ENCODE measurements at places on chromosomes 2 and 18.

GRCh38 chr18:57208047-57208446 lies 61.2 kb downstream of the BOD1L2 start:
- H3K4me3 ChIP-seq, result no peak overlapping the region
- H3K27ac ChIP-seq, result no peak overlapping the region
- DNase-seq, result no peak
- peaks cover 15% of the 10 kb centered on the region for H3K27me3 ChIP-seq

DNA sequence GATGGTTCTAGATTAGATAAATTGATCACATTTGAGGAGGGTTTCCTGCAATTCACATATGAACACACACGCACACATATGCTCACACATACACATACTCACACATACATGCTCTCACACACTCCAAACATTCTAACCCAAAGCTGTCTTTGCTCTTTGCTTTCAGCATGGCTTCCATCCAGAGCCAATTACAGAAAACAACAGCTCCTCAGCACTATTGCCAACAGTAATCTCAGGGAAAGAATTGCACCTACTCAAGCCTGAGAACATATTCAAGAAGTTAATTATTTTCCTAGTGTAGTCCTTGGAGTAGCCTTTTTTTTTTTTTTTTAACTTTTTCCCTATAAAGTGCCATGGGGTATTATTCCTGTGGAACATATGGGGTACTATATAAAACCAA lies 246.9 kb upstream of the PARD3B start:
- no peak overlapping the region for H3K4me3 ChIP-seq
- peaks cover 4% of the 10 kb centered on the region for H3K4me1 ChIP-seq
- no peak overlapping the region for H3K27ac ChIP-seq
- DNase-seq, result no peak
- no peaks in the 10 kb centered on the region for H3K27me3 ChIP-seq

GRCh38 chr2:120650022-120650644 lies 85.5 kb upstream of the GLI2 start:
- no peaks in the 10 kb centered on the region for H3K36me3 ChIP-seq
- no peak for DNase-seq
- H3K27me3 ChIP-seq, result peaks cover 17% of the 10 kb centered on the region

DNA sequence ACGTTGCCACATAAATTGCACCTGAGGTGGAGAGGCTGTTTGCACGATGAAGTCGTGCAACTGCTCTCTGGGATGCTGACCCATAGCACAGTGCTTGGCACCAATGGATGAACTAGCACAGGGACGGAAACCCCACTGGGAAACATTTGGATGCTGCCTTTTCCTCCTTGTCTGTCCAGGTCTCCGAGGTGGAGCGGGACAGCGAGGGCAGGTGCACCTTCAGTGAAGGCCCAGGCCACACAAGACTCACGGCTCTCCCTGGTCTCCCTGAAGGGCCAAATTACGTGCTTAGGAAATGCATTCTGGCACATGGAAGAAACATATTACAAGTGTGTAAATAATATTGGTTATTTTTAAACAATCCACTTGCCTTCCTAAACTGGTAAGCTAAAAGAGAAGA lies 70.3 kb downstream of the TPO start:
- no peak for DNase-seq
- no peak overlapping the region for H3K4me3 ChIP-seq
- no peaks in the 10 kb centered on the region for H3K36me3 ChIP-seq
- no peaks in the 10 kb centered on the region for H3K27me3 ChIP-seq
- H3K4me1 ChIP-seq, result no peaks in the 10 kb centered on the region
- H3K27ac ChIP-seq, result no peak overlapping the region

DNA sequence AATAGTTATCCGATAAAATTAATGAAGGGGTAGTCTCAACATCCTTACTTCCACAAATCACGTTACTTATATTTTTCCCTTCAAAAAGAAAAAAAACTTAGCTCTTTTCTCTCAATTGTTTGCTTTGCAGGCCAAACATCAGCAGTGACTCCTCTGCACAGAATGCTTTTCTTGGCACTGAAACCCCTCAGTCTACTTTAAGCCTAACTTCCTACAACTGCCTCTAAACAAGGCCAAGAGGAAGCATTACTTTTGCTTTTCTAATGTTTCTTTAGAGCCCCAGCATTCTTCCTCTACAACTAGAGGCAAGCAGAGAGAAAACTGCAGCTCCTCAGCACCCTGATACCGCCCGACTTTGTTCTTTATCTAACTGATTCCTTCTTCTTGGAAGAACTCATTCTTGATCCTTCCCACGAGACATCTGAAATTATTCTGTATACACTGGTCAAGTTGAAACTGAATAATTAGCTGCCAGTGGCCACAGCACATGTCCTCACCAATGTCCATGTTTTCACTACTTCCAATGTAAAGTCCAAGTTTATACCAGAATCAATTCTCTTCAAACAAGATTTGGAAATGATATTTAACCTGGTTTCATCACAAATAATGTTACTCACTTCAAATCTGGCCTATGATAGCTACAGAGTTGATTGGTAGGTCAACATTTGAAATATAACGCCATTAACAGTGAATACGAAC lies 55.3 kb downstream of the DTNB start:
- H3K27me3 ChIP-seq, result no peaks in the 10 kb centered on the region
- no peak for DNase-seq
- H3K27ac ChIP-seq, result no peak overlapping the region
- H3K36me3 ChIP-seq, result peaks cover 1% of the 10 kb centered on the region
- H3K4me1 ChIP-seq, result no peaks in the 10 kb centered on the region

- no peak for DNase-seq
- H3K4me1 ChIP-seq, result peaks cover 25% of the 10 kb centered on the region
- no peaks in the 10 kb centered on the region for H3K36me3 ChIP-seq
These were observed 160.4 kb downstream of the HDAC4 start for GRCh38 chr2:239240414-239240881.

DNA sequence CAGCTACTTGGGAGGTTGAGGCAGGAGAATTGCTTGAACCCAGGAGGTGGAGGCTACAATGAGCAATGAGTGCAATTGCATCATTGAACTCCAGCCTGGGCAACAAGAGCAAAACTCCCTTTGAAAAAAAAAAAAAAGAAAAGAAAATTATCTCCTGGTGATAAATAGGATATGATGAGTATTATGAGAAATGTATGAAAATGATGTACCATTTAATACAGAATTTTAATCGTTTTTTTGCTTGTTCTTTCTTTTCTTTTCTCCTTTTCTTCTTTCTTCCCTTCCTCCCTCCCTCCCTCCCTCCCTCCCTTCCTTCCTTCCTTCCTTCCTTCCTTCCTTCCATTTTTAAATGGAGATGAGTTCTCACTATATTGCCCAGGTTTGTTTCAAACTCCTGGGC lies 40.4 kb downstream of the TTC27 start:
- no peak for DNase-seq
- H3K27ac ChIP-seq, result no peak overlapping the region
- no peak overlapping the region for H3K4me3 ChIP-seq
- no peaks in the 10 kb centered on the region for H3K4me1 ChIP-seq
- no peaks in the 10 kb centered on the region for H3K27me3 ChIP-seq

DNA sequence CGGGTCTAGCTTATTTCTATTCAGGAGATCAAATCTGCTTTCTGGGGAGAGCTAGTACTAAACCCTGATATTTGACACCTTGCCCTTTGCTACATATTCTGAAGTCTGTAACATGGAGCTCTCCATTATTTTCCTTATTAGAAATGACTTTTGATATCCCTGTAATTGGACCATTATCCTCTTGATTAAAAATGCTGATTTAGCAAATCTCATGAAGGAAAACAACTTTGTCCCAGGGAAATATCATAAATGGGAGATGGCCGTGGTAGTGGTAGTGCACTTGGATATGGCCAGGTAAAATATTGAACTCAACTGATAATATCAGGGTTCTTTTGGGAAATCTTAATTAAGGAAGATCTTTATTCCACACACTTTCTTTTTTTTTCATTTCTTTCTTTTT lies 326.5 kb downstream of the RPRM start:
- no peak overlapping the region for H3K4me3 ChIP-seq
- no peaks in the 10 kb centered on the region for H3K27me3 ChIP-seq
- no peaks in the 10 kb centered on the region for H3K36me3 ChIP-seq
- H3K4me1 ChIP-seq, result no peaks in the 10 kb centered on the region
